ENCODE measurements at places on chromosomes 13 and 19.

GRCh38 chr13:87244256-87244890, 426.8 kb upstream of the SLITRK5 start:
- no peak for DNase-seq

- DNase-seq, result no peak
Measured at GRCh38 chr19:49427855-49428546, 2.8 kb downstream of the GFY start.

- no peak for DNase-seq
Measured at GRCh38 chr13:23458989-23459388, 25.5 kb upstream of the SACS start.

DNA sequence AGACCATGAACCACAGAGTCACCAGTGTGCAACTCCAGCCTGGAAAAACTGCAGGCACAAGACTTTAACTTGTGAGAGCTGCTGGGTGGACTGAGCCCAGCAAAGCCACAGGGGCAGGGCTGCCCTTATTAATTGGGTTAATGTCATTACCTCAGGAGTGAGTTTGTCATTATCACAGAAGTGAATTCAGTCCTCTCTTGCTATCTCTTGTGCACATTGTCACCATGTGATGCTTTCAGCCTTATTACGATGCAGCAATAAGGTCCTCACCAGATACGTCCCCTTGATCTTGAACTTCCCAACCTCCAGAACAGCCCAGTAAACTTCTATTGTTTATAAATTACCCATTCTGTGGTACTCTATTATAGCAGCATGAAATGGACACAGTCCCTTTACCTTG, 158.1 kb downstream of the LHFPL6 start:
- no peak for DNase-seq

GRCh38 chr13:59210543-59210942, 953.2 kb downstream of the DIAPH3 start:
- DNase-seq, result peak; percentile 46

GRCh38 chr13:98746968-98747367, 5.5 kb downstream of the SLC15A1 start:
- no peak for DNase-seq

DNA sequence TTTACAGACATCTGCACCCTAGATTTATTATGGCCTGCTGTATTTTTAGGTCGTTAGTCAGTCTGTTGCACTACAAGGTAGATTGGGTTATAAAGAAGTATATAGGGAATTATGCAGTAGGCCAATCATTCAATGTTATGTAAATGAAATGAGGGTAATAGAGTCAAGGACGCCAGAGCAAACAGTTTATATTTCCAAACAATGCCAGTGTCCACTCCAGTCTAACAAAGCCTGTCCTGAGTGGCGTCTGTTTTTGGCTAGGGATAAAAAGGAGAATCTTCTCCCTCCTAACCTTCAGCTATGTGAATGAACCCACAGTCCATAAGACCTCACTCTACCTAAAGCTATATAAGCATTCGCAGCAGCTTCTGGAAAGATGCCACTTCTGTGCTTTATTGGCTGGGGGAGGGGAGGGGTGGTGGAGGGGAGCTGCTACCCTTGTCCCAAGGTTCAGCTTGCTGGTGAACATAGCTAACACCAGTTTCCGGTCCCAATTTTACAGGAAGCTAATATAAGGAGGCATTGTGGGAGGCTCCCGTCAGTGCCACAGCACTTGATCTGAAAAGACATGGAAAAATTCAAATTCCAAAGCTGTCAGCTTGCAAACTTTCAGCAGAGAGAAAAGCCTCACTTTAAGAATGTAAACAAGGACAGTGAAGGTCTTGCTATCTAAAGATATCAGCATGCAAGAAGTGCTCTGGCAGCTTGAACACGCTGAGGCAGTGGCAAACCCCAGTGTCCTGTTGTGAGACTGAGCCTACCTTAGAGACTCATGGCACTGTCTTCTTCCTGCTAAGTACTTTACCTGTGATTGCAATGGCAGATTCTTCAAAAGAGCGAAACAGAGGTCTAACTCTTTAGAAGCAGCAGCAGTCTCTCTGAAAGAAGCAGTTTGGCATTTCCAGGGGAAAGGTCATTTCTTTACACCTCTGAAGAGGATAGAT, 369.9 kb downstream of the PCDH9 start:
- no peak for DNase-seq

GRCh38 chr13:86882107-86882506, 789.1 kb upstream of the SLITRK5 start:
- no peak for DNase-seq

DNA sequence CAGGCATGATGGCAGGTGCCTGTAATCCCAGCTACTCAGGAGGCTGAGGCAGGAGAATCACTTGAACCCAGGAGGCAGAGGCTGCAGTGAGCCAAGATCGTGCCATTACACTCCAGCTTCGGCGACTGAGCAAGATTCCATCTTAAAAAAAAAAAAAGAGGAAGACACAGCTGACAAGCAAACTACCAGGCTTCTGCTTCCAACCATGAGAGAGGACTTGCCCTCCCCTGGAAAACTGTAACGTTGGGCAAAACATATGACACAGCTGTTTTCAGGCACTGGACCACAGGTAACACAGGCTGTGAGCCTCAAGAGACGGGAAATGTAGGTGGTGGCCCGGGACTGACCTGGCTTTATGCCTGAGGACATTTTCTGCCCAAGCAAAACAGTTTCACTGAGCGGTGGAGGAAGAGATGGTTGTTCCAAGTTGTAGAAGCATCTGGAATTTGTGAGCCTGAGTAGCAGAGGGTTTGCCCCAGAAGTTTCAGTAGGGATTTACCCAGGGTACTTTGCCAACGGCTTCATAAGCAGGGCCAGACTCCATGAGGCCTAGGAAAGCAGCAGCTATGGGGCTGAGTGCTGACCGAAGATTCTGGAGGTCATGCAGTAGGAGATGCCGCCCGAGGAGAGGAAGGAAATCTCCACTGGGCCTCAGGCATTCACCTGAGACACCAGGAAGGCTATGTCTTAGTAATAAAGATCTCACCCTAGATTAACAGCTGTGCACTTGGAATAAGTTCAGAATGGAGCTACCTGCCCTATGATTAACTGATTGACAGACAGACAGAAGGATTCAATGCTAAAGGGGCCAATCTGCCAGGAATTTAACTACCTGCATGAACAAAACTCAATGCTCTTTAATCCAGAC, 88.0 kb downstream of the ABCC4 start:
- no peak for DNase-seq

- no peak for DNase-seq
Measured at GRCh38 chr19:50024719-50025021, 502 bp downstream of the VRK3 start.

- no peak for DNase-seq
Measured at GRCh38 chr13:22967669-22968068, 213.1 kb upstream of the SGCG start.

DNA sequence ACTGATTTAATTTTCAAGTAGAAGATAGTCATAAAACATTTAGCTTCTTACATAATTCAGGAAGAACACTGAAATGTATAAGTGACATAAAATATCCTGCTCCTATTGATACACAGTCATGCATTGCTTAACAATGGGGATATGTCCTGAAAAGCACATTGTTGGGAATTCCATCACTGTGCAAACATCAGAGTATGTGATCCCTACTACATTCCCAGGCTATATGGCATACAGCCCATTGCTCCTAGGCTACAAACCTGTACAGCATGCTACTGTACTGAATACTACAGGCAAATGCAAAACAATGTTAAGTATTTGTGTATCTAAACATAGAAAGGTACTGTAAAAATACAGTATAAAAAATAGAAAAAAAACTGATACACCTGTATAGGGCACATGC, 723.9 kb upstream of the ARGLU1 start:
- DNase-seq, result no peak

GRCh38 chr13:33536601-33537000, 251.0 kb upstream of the STARD13 start:
- no peak for DNase-seq

GRCh38 chr13:92355213-92355612, 871.4 kb upstream of the GPC6 start:
- peak; percentile 32 for DNase-seq

DNA sequence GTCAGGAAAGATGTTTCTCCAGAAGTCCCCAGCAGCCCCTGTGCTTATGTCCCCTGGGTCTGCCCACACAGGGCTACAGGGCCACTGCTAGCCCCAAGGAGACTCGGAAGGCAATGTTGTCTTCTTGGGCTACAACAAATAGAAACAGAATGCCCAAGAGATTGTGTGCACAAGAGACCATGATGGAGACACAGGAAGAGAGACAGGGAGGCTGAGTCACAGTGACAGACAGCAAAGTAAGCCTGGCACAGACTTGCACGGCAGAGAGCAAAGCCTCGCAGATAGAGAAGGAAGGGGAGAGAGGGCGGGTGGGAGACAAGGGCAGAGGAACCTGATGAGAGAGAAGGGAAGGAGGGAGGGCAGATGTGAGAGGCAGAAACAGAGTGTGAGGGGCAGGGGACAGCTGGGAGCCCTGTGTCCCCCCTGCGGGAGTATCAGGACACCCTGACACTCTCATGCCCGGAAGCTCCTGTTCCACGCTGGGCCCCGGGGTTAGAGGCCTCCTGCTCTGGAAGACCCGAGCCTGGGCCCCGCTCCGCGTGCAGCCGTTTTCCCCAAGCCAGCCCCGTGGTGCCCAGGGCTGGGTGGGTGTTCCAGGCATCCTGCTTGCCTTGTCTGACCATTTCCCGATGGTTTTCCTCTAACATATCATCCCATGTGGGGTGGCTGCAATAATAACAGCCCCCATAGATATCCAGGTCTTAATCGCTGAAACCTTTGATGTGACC, 2.7 kb upstream of the PLA2G4C start:
- DNase-seq, result no peak

DNA sequence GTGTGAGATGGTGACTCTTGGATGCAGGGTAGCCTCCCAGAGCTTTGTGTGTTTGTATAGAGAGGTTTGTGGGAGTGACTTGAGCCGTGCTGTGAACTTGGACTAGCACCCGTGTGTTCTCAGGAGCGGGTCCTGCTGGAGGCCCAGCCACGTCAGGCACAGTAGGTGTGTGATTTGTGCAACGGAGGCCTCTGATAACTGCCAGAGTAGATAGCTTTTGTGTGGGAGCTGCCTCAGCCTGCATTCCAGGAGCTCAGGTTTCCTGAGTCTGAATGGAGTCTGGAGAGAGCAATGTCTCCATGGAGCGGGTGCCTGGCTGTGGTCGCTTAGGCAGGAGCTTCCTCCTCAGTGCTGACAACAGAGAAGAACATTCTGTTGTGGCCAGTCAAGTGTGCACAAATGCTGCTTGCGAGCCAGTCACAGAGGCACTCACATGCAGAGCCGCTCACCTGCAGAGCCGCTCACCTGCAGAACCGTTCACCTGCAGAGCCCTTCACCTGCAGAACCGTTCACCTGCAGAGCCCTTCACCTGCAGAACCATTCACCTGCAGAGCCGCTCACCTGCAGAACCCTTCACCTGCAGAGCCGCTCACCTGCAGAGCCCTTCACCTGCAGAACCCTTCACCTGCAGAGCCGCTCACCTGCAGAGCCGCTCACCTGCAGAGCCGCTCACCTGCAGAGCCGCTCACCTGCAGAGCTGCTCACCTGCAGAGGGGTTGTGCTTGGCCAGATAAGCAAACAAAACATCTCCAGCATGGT, 32.6 kb downstream of the TFDP1 start:
- DNase-seq, result peak; percentile 16

DNA sequence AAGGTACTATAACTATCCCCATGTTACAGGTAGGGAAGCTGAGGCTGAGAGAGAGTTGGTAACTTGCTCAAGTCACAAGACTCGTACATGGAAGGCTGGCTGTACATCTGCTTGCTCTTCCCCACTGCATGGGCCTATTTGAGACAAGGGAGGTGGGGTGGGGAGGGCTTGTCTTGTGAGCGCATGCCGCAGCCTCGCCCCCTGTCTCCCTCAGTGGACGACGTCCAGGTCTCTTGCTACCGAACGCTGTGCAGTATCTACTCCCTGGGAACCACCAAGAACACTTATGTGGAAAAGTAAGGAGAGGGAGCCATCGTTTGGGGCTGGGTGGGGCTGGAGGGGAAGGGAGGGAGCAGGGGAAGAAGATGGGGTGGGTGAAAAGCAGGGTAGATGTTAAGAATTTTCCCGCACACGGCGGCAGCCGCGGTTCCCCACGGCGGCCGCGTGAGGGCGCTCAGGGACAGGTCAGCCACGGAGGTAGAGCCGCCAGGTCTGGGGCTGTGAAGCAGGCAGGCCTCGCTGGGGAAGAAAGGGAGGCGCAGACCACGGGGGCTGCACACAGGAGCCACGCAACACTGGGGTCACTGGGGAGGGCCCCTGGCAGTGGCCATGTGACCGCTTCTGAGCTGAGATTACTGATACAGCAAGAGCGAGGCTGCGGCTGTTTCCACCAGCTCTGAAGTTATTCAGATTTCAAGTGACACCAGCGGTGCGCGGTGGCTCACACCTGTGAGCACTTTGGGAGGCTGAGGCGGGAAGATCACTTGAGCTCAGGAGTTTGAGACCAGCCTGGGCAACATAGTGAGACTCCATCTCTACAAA, 81.5 kb downstream of the RYR1 start:
- peak; percentile 50 for DNase-seq

- DNase-seq, result peak; percentile 64
Measured at GRCh38 chr19:10505583-10506229, 2.5 kb upstream of the KEAP1 start.

DNA sequence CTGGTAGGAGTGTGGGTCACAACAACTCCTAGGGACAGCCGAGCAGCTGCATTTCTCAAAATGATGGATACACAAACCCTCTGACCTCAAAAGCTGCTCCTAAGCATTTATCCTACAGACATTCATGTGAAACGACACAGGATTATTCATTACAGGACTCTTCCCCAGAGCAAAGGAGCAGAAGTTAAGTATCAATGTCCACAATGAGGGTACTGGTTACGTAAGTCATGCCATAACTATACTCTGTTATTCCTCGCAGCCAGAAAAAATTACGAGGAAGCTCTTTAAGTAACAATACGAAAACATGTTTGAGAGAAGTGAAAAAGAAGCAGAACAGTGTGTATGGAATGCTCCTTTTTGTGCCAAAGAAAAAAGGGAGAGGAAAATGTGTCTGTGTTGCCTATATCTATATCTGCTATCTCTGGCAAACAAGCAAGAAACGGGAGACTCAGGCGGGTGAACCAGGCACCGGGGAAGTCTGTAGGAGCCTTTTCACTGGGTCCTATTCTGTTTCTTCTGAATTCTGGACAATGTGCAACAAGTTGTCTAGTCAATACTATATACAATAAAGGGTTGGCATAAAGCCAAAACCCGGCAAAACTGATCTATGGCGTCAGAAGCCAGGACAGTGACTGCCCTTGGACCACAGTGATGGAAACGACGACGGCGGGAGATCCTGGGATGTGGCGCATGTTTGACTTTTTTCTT, 1.3 kb downstream of the ISOC2 start:
- DNase-seq, result peak; percentile 77

DNA sequence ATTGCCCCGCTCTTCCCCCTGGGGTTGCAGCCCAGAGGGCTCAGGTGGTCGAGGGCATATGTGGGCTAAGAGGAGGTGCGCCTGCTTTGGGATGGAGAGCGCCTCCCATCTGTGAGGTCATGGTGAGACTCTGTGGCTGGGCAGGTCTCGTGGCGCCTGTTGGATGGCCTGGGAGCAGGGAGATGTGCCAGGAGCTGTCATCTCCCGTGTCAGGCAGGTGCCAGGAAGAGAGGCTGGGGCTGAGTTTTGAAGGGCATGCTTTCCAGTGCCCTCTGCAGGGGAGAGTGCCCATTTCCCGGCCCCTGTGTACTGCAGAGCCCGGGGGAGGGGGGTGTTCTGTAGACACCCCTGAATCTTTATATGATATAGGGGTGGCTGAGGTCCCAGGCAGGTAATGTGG, 2.8 kb downstream of the WTIP start:
- no peak for DNase-seq

Data from muscle of leg (tissue), 16 donors.